ENCODE measurements at places on chromosomes 2 and 18. TPM values are rescaled to one million over a fixed set of nuclear protein-coding genes. Genes with fewer than 3 reads are reported as not detected.

- DNase-seq: peak; percentile 47
These were observed 1.5 kb downstream of the CRYBA2 start for GRCh38 chr2:218991674-218992168.

GRCh38 chr2:19632403-19632991 lies 269.3 kb downstream of the TTC32 start:
- peak; percentile 81 for DNase-seq

BOLL gene
- not detected for total RNA-seq

MDH1B gene
- 2.2 TPM for total RNA-seq

CAPN14 gene
- 0.27 TPM for total RNA-seq

DNA sequence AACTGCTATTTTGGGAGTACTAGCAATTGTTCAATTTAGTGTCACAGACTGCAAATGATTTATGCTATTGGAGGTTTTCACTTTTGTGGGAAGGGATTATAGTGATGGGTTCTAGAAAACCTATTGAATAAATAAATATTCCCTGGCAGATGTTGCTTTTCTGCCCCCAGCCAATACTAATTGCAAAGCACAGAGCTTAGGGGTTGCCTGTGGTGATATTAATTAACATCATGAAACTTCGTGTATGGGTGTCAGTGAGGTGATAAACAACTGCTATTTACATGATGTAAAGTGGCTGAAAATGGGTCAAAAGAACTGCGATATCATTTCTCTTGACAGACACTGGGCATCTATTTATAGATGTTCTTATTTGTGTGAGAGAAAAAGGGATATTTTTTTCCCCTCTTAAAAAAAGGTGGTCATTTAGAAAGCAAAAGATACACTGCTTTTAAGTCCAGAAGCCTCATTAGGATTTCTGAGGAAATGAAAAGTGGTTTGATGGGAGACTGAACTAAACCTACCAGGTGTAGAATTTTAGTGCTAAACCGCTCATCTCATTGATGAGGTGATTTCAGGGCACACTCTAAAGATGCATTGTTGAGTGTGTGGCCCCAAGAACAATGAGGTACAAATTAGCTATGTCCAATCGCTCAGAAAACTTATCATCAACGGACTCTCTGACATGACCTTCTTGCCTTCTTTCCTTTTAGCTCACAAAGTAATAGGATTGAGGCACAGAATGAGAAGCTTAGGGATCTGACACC lies 116.7 kb upstream of the CHST9 start:
- no peak for DNase-seq

DNA sequence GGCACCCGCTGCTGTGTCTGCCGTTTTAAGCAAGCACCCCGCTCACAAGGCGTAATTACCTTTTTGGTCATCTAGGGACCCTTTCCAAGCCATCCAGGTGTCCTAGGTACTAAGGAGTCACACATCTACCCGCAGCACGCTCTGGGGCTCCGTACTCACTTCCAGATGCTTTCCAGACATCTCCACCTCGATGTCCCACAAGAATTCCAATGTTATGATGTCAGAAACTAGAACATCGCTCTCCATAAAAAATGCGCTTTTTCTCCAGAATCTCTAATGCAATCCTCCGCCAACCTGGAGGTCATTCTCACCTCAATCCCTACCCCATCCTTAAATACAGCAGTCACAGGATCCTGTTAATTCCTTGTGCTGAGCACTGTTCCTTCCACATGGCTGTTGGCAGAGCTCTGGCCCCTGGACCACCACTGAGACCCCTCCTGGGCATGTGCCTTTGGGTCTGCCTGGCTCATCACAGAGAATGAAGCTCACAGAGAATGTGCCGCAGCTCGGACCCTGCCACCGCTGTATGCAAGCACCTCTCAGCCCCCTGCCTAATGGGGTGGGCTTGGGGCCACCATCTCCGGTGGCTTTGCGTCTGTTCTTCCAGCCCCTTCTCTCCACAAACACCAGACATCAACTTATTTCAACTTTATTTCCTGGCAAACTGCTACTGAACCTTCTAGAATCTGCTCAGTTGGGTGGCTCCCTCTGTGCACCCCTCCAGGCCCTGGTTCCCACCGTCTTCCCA lies 4.6 kb upstream of the PXDN start:
- no peak for DNase-seq

B3GNT2 gene
- 22.8 TPM for total RNA-seq

GRCh38 chr18:36771245-36771644 lies 57.6 kb downstream of the TPGS2 start:
- no peak for DNase-seq

RAB6C gene
- not detected for total RNA-seq

- no peak for DNase-seq
These were observed 19.3 kb downstream of the ZAP70 start for GRCh38 chr2:97732436-97733340.

DNA sequence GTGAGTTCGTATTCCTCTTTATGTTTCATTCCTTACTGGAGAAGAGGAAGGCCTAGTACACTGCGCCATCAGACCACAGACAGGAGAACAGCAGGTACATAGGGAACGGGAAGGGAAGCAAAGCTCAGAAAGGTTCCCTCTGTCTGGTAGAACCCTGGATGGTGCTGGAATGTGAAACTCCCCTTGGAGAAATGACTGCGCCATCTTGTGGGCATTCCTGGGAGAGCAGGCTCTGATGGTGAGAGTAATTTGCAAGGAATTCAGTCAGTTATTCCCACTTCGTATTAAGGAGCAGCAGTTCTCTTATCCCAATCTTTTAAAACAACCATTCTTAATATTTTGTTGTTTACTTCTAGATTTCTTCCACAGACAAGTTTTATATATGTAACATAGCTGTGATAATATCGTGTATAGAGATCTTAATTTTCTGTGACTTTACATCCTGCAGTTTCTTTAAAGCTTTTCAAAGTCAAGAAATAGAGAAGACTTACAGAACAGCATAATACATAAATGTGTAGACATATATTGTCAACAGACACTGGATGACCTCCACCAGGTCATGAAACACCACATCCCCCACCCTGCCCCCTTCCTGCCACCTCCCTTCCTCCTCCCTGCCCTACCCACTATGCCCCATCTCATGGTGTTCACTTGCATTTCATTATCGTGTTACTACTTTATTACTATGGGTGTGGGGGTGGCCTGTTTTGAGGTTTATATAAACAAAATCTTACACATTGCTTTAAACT lies 83.9 kb downstream of the ARHGEF4 start:
- no peak for DNase-seq

- DNase-seq: peak; percentile 92
These were observed at the start of gene C1GALT1C1L for GRCh38 chr2:43676322-43677050. C1GALT1C1L (minus strand) TSS chr2:43676429; CDS start chr2:43676322, 107 bp downstream.

ABCG8 gene
- total RNA-seq: not detected

ANKRD53 gene
- 1.9 TPM for total RNA-seq

DNA sequence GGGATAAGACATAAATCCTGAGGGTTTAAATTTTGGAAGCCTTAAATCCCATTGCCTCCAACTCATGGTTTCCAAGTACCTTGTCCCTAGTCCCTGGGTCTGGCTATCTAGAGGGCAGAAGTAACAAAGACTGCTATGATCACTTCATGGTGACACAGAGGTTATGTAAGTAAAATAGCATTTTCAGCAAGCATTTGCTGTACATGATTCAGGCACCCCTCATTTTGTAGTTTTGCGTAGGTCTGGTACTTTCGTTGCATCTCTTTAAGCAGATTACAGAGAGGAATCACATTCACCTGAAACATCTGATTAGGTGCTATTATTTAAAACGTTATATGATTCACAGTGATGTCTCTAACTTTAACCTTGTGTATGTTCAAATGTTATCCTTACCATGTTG lies 480.1 kb downstream of the XIRP2 start:
- DNase-seq: no peak

GRCh38 chr2:170335351-170335750 lies 157.4 kb downstream of the MYO3B start:
- DNase-seq: no peak

GRCh38 chr2:150339282-150339681 lies 148.2 kb downstream of the RND3 start:
- DNase-seq: no peak

- DNase-seq: no peak
These were observed 107.2 kb downstream of the GALNT1 start for GRCh38 chr18:35688757-35689156.

FBXO48 gene
- 0.99 TPM for total RNA-seq

DNA sequence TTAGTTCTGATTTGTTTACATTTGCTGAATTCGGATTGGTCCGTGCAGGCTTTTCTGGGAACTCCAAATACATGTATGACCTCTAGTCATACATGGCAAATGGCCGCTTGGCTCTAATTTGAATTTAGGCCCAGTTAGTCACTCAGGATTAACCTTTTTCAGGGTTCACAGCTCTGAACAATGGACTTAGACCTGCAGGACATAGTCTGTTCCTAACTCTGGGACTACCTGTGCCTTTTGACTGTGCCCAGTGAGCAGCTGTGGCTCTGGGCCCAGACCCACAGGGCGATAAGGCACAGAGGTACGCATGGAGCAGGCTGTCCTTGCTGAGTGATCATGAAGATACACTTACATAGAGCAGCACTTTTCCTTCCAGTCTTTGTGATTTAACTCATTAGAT lies 28.5 kb downstream of the IL37 start:
- no peak for DNase-seq

SLC4A3 gene
- 1.1 TPM for total RNA-seq

TUBB8B gene
- not detected for total RNA-seq

- DNase-seq: no peak
These were observed 34.1 kb downstream of the TANC1 start for GRCh38 chr2:159002462-159003111.

GRCh38 chr2:113005030-113005509 lies at the start of gene IL36A:
IL36A (plus strand) TSS chr2:113005459; CDS start chr2:113005872, 413 bp downstream.
- no peak for DNase-seq

- peak; percentile 98 for DNase-seq
These were observed 216.3 kb downstream of the C1D start for GRCh38 chr2:67846370-67847070.

C2orf78 gene
- not detected for total RNA-seq

SERPINB7 gene
- total RNA-seq: not detected

DNA sequence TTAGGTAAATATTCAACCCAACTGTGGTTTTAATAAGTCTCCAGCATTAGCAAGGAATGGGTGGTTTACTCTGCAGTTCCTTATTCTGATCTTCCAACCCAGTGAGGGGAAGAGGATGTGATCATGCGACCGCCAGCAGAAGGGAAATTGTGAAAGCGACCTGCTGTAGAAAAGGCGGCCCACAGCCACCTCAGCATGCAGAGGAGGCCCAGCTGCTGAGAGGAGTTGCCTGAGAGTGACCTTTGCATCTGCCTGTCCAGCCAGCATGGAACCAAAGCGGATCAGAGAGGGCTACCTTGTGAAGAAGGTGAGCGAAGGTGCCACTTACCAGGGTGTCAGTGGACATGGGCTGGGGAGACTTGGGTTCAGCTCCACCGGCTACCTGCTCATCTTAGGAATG lies at the start of gene PLEK:
TSS of gene PLEK (plus strand) at position 196 of the 400 bp plus-strand sequence. CDS start at position 266, 70 bp downstream.
- DNase-seq: peak; percentile 79

GRCh38 chr2:132521341-132521740 lies 104.7 kb downstream of the GPR39 start:
- no peak for DNase-seq

DNA sequence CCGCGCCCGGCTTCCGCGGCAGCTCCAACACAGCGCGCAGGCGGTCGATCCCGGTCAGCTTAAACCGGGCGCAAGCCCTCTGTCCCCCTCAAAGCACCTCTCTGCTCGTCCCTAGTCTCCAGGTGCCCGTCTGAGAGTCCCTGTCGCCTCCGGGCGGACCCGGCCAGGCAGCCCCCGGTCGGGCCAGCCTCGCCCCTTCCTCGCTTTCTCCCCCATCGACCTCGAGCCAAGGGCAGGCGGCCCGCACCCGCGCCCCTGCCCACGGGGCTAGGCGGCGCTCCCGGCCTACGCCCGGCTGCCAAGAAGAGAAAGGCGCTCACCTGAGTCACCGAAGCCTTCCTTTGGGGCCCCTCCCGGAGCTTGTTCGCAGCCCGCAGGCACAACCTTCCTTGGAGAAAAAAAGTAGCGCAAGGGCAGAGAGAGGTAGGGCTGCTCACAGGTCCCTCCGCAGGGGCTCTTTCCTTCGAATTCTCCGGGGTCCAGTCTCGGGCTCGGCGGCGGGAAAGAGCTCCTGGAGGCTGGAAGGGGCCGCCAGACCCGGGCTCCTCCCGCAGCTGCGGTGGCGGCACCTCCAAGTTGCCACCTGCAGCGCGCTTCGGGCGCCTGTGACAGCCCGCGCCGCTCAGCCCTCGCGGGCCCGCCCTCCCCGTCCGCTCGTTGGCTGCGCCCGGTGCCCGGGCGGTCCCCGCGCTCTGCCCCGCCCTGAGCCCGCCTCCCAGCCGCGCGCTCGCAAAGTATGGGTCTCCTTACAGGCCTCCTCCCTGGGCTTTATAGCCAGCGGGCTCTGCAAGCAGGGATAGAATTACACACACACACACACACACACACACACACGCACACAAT lies 86.5 kb upstream of the EPB41L3 start:
- DNase-seq: peak; percentile 85

SERPINB10 gene
- not detected for total RNA-seq

- peak; percentile 76 for DNase-seq
These were observed 55.1 kb downstream of the RHOB start for GRCh38 chr2:20501974-20502373.

DNA sequence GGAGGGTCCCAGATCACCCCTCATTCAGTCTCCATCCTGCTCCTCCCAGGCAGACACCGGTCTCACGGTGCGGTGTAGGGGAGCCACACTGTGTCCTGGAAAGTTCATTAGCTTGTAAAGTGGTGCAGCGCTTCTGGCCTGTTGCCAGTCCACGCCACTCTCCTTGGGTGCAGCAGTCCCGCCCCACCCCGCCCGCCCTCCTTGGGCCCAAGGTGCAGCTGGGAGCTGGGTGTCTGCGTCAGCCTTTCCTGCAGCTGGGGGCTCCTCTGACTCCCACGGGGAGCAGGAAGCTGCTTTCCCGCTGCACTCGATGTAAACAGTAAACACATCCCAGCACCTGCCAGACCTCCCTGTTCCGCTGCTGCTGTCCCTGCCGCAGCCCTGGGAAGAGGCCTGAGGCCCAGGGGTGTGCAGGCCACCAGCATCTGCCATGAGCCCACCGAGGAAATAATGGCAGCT lies 53.8 kb upstream of the ASB18 start:
- no peak for DNase-seq

LRRC30 gene
- total RNA-seq: not detected

DNA sequence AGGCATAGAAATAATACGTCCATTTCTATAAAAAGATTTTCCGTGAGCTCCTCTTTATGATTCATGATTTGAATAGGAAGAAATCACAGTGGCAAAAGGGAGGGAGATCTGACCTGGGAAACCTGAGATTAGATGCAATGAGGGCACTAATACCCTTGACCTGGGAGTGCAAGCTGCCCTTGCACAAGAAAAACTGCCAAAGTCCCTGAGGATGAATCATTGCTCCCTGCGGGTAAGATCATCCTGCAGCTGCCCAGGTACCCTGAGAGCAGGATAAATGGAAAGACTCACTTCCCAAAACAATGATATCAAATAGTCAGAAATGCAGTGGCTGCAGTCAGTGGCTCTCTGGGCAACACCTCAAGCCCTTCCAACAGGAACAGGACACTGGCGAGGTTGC lies 11.6 kb downstream of the FHL2 start:
- DNase-seq: no peak

SLC5A6 gene
- 14.7 TPM for total RNA-seq

GRCh38 chr2:206442833-206443734 lies at the start of gene ADAM23:
ADAM23 (plus strand) TSS chr2:206443532; CDS start chr2:206443867, 335 bp downstream.
- DNase-seq: no peak

REG1B gene
- total RNA-seq: not detected

- DNase-seq: no peak
These were observed 651.4 kb downstream of the STK39 start for GRCh38 chr2:167595839-167596471.

Data from sigmoid colon (tissue), 7 donors.